ENCODE measurements at places on chromosomes 4 and X.

DNA sequence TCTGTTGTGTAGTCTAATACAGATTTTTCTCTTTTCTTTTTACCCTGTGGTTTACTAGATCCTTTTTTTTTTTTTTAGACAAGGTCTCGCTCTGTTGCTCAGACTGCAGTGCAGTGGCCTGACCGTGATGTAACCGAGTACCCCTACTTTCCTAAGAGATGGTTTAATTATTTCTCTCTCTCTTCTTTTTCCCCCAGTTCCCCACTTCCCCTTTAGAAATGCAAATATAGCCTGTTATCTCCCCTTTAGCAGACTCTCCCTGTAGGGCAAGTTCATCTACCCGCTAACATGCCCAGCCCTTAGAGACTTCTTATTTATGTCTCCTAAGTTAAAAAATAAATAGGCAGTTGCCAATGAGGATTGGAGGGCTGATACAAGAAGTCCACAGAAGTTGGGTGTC is 4.5 kb downstream of the SNX25 start:
- peak; percentile 28 for DNase-seq

DNA sequence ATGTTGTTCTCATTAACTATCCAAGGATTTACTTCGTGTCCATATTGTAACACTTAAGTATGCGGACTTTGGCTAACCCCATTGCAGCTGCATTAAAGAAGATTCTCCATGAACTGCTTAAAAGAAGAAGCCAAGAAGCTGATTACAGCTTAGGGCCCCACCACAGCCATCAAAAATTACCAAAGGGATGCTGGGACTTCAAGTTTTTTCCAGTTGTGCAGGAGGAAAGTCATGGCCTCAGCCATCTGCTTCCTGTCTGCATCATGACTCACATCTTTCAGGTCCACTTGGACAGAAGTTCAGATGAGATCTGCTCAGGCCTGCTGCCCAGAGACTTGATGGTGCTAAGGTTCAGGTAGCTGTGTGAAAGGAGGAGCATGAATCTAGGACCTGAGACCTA is 38.8 kb upstream of the CAPN6 start:
- no peak for DNase-seq

DNA sequence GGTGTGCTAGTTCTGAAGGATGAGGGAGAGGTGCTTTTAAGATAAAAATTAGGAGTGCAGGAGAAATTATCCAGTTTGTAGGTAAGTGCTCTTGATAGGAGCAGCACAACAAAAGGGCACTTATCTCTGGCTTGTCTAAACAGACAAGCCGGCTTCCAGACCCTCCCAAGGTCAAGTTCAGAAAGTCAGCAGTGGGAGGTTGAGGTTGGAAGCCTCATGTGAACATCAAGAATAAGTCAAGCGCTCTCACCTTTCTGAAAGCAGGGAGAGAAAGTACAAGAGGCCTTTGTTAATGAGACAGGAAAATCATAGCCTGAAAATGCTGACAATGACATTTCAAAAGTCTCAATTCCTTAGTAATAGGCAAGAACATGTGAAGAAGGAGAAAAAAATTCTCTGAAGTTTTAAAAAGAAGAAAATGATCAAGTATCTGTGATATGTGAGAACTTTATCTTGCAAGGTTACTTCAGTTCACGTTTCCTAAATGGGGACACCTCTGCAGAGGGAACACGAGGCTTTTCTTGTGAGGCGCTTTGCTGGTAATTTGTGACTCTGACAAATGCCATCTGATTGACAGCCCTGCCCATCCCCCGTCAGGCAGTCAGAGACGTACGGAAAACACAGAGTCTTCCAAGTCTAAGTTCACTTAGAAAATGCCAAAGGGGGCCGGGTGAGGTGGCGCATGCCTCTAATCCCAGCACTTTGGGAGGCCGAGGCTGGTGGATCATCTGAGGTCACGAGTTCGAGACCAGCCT is 62.2 kb downstream of the TIGD2 start:
- DNase-seq: no peak

DNA sequence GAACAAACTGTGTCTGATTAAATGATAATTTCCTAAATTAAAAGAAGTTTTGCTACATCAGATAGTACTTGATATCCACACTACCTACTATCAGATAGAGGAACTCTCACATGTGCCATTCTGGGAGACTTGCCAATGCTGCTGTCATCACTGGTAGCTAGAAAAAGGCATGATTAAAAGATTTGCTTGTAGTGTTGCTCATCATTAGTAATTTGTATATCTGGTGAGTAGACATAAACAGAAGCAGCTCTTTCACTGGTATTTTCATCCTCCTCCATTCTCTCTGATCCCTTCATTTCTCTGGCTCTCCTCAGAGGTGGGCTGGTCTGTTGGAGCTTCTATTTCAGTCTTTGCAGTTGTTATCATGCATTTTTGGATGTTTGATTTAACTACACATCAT is 56.0 kb downstream of the SPRY1 start:
- DNase-seq: peak; percentile 94

DNA sequence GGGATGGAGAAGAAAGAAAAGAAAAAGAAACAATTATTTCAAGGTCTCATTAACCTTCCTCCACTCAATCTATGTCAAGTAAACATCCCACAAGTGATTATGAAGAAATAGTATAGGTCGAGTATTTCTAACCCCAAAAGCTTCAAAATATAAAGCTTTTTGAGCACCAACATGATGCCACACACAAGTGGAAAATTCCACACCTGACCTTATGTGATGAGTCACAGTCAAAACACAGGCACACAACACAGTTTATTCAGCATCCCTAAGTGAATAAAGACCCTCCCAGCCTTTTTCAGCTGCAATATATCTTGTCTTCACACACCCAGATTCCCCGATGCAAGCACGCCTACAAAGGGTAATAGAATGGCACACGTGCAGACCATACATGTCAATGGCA is 51.7 kb upstream of the VEGFC start:
- DNase-seq: no peak

DNA sequence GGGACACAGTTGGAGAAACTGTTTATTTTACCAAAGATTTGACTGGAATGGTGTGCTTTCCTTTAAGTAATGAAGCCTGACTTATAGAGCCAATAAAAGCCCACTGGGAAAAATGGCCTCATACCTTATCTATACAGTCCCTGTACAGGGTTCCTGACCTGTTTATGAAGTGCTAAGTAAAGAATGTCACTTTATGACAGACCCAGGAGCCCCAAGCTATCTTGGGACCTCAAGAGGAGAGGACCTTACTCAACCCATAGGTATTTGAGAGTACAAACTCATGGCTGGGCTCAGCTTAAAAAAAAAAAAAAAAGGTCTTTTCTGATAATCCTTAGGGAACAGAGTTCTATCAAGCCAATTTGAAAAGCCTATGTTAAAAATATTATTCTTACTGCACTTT is 1389.3 kb downstream of the RAPGEF2 start:
- DNase-seq: no peak

DNA sequence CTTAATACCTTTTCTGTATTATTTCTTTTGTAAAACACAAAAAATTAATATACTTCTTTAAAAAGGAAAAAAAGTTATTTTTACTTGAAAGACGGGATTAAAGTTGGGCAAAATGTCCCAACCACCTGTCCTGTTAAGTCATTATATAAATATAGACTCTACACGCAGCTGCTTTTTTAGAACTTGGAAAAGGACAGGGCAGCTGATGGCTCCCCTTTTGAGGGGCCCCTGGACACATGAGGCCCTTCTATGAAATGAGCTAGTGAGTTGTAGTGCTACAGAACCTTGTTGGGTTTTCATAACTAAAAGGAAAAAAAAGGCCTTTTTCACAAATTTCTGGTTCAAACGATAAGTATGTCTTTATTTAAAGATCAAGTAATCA is 600 bp upstream of the BEX2 start:
- no peak for DNase-seq

GRCh38 chrX:93673056-93673868 is at the start of gene NAP1L3:
TSS of gene NAP1L3 (minus strand) at chrX:93673578. CDS start at chrX:93673304, 274 bp downstream.
- DNase-seq: peak; percentile 0

DNA sequence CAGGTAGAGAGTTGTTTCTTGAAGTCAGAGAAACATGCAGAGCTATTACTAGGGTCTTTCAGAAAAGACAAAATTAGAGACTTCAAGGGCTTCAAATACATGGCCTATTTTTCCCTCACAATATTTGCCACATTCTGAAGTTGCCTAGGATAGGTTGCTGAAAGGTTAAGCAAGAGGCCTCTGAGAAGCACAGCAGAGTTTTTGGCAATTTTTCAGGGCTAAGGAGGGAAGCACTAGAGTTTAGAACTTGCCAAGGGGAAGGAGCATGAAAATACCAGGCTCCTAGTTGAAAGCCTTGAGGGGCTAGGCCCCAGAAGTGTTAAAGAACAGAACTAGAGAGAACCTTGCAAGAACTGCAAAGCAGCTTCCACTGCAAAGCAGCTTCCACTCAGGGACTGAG is 86.4 kb downstream of the ANAPC10 start:
- no peak for DNase-seq

DNA sequence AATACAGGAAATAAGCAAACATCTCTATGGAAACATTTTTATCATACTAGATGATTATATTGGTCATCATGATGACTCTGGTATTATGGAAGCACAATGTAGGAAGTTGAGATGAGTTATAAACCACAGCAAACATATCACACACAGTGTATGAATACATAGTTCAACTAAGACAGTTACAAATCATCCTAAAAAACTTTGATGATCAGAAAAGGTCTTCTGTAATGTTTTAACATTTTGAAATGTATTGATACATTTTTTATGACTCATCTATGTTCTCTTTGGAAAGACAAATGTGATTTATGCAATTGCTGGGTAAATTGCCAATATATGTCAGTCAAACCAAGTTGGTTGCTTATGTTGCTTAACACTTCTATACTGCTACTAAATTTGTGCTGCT is 4.8 kb downstream of the CXCL3 start:
- DNase-seq: peak; percentile 91

GRCh38 chr4:107278791-107279483 is 242.8 kb upstream of the DKK2 start:
- DNase-seq: no peak

GRCh38 chrX:105273326-105273725 is 52.8 kb upstream of the TEX13A start:
- no peak for DNase-seq

GRCh38 chrX:110415440-110416170 is 57.0 kb downstream of the RTL9 start:
- no peak for DNase-seq

- DNase-seq: no peak
These were observed at the start of gene XAGE5 for GRCh38 chrX:52811065-52811625. TSS of gene XAGE5 (plus strand) at chrX:52811287. CDS start at chrX:52812567, 1,280 bp downstream.

- no peak for DNase-seq
These were observed 38.6 kb downstream of the ALG13 start for GRCh38 chrX:111719426-111720210.

- DNase-seq: no peak
These were observed 53.2 kb downstream of the SORBS2 start for GRCh38 chr4:185758807-185759206.

- DNase-seq: peak; percentile 45
These were observed 17.3 kb downstream of the COQ2 start for GRCh38 chr4:83267121-83267829.

DNA sequence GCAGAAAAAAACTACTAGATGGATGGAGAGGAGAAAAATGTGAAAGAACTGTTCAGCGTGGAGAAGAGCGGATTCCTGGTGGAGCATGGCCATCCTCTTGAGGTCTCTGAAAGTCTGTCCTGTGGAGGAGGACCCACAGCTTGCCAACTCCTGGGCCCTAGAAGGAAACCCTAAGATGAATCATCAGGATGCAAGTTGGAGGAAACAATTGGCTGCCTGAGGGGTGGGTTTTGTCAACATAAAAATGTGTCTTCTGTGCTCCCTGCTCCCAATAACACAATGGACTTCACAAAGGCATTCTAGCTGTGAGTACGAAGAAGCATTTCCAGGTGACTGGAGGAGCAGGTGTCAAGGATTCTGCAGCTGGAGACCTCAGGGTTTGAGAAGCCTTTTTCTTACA is 37.2 kb downstream of the CNGA2 start:
- DNase-seq: no peak

GRCh38 chr4:68358988-68359387 is 9.1 kb upstream of the YTHDC1 start:
- DNase-seq: no peak

DNA sequence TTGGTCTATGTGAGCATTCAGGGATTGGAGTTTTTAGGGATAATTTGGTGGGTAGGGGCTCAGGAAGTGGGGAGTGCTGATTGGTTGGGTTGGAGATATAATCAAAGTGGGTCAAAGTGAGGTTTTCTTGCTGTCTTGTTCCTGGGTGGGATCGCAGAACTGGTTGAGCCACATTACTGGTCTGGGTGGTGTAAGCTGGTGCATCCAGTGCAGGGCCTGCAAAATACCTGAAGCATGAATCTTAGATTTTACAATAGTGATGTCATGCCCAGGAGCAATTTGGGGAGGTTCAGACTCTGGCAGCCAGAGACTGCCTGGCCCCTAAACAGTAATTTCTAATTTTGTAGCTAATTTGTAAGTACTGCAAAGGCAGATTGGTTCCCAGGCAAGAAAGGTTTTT is 665.6 kb upstream of the PRKX start:
- DNase-seq: no peak

- DNase-seq: no peak
These were observed 210.1 kb upstream of the LNX1 start for GRCh38 chr4:53801373-53801772.

DNA sequence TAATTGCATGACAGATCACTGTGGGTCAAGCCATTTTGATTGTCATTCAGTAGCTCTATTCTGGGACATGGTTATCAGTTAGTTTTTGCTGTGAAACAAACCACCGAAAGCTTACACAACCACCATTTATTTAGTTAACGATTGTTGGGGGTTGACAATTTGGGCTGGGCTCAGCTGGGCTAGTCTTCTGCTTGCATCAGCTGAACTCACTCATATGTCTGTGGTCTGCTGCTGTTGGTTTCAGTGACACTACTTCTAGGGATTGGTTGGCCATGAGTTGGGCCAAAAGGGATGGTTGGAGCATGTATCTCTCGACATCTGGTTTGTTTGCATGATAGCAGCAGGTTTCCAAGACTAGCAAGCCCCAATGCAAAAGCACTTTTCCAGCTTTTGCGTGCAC is 5.3 kb upstream of the SMIM10 start:
- DNase-seq: no peak

- no peak for DNase-seq
These were observed 158.0 kb upstream of the GYPA start for GRCh38 chr4:144298519-144298918.

- DNase-seq: no peak
These were observed 7.6 kb upstream of the DCLK2 start for GRCh38 chr4:150070464-150071170.
